PC-3 (cell line): ENCODE measurements at places on chromosomes 4 and X. TPM values are rescaled to one million over a fixed set of nuclear protein-coding genes. Genes with fewer than 3 reads are reported as not detected.
A peak's percentile ranks its signal among the peaks of the same experiment; 100 is the strongest.

GPR82 gene
- total RNA-seq: not detected in 2 replicates

MAGEB17 gene
- 0.58 and 0.87 TPM in 2 replicates for total RNA-seq

TIGD2 gene
- total RNA-seq: 4.2 and 5.4 TPM in 2 replicates

CYLC1 gene
- total RNA-seq: not detected in 2 replicates

LRP2BP gene
- 0.40 and 0.44 TPM in 2 replicates for total RNA-seq

OSTC gene
- total RNA-seq: 47.2 and 49.1 TPM in 2 replicates

WNK3 gene
- total RNA-seq: 0.06 and 0.33 TPM in 2 replicates

SSX3 gene
- not detected in 2 replicates for total RNA-seq

RTL3 gene
- total RNA-seq: not detected in 2 replicates

FAM199X gene
- total RNA-seq: 25.9 and 26.0 TPM in 2 replicates

MAGEA6 gene
- 1.2 and 1.3 TPM in 2 replicates for total RNA-seq

PNMA6F gene
- total RNA-seq: not detected in 2 replicates

PCDH7 gene
- total RNA-seq: 1.8 and 1.9 TPM in 2 replicates

GRCh38 chrX:32871636-32872035 lies 339.7 kb downstream of the DMD start:
- no peaks in the 10 kb centered on the region for H3K36me3 ChIP-seq
- no peak overlapping the region for H3K4me3 ChIP-seq
- no peak overlapping the region for H3K27ac ChIP-seq

GRCh38 chr4:150289198-150289597 lies 211.0 kb downstream of the DCLK2 start:
- no peaks in the 10 kb centered on the region for H3K4me1 ChIP-seq
- no peak for DNase-seq
- H3K27me3 ChIP-seq: no peaks in the 10 kb centered on the region

GRCh38 chrX:103846386-103846785 lies 14.3 kb upstream of the RAB9B start:
- H3K4me3 ChIP-seq: no peak overlapping the region
- H3K4me1 ChIP-seq: peaks cover 8% of the 10 kb centered on the region; the same call in 1 of the 2 replicates
- no peak overlapping the region for H3K27ac ChIP-seq
- no peaks in the 10 kb centered on the region for H3K27me3 ChIP-seq

GRCh38 chr4:7620086-7620813 lies 185.5 kb upstream of the PSAPL1 start:
- no peak for DNase-seq
- H3K27me3 ChIP-seq: no peaks in the 10 kb centered on the region
- no peaks in the 10 kb centered on the region for H3K4me1 ChIP-seq
- no peak overlapping the region for H3K27ac ChIP-seq
- H3K36me3 ChIP-seq: no peaks in the 10 kb centered on the region

GRCh38 chrX:66018585-66019309 lies 21.1 kb downstream of the VSIG4 start:
- H3K36me3 ChIP-seq: no peaks in the 10 kb centered on the region
- H3K4me3 ChIP-seq: no peak overlapping the region
- no peaks in the 10 kb centered on the region for H3K27me3 ChIP-seq
- DNase-seq: no peak

DNA sequence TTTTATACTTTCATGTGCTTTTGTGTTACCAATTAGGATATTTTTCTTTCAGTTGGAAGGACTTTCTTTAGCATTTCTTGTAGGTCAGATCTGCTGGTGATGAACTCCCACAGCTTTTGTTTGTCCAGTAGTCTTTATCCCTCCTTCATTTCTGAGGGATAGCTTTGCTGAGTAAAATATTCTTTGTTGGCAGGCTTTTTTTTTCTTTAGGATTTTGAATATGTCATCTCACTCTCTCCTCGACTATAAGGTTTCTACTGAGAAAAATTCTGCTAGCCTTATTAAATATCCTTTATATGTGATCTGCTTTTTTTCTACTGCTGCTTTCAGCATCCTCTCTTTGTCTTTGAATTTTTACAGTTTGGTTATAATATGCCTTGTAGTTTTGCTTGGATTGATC lies 49.6 kb upstream of the POF1B start:
- no peaks in the 10 kb centered on the region for H3K27me3 ChIP-seq
- H3K27ac ChIP-seq: no peak overlapping the region
- DNase-seq: no peak
- no peaks in the 10 kb centered on the region for H3K4me1 ChIP-seq

- DNase-seq: no peak
- H3K4me1 ChIP-seq: no peaks in the 10 kb centered on the region
- H3K27me3 ChIP-seq: no peaks in the 10 kb centered on the region
- no peak overlapping the region for H3K4me3 ChIP-seq
- H3K36me3 ChIP-seq: no peaks in the 10 kb centered on the region
- H3K27ac ChIP-seq: no peak overlapping the region
Observed at GRCh38 chr4:85152480-85152879, 186.0 kb upstream of the WDFY3 start.

DNA sequence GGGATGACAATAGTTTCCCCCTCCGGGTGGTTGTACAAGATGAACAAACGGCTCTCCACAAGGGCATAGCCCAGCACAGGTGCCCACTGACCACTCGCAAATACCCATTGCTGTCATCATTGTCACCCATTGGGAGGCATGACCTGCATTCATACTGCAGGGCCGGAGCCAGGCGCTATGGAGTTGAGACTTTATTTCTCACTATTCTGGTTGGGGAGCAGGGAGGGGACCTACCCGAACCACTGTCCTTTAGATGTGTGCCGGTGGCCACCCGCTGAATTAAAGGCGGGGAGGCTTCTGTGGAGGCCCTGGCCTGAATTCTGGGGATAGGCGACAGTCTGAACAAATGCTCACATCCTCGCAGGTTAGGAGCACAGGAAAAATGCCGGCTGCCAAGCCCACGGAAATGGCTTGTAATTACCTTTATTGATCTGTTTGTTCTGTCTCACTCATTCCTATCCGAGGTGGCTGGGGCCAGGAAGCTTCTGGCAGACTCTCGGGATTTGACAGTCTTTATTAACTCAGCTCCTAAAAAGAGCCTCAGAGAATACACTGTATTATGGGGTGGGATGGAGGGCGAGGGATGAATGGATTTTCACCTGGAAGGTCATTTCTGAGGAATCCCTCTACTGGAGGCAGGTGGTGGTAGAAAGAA lies 125.1 kb upstream of the PSAPL1 start:
- H3K36me3 ChIP-seq: no peaks in the 10 kb centered on the region
- no peak overlapping the region for H3K4me3 ChIP-seq
- no peaks in the 10 kb centered on the region for H3K27me3 ChIP-seq
- H3K4me1 ChIP-seq: peaks cover 12% of the 10 kb centered on the region
- no peak for DNase-seq
- H3K27ac ChIP-seq: no peak overlapping the region

GRCh38 chr4:133390198-133390855 lies 241.2 kb downstream of the PCDH10 start:
- H3K4me3 ChIP-seq: no peak overlapping the region
- H3K27ac ChIP-seq: no peak overlapping the region
- no peaks in the 10 kb centered on the region for H3K27me3 ChIP-seq
- no peaks in the 10 kb centered on the region for H3K4me1 ChIP-seq
- DNase-seq: no peak

DNA sequence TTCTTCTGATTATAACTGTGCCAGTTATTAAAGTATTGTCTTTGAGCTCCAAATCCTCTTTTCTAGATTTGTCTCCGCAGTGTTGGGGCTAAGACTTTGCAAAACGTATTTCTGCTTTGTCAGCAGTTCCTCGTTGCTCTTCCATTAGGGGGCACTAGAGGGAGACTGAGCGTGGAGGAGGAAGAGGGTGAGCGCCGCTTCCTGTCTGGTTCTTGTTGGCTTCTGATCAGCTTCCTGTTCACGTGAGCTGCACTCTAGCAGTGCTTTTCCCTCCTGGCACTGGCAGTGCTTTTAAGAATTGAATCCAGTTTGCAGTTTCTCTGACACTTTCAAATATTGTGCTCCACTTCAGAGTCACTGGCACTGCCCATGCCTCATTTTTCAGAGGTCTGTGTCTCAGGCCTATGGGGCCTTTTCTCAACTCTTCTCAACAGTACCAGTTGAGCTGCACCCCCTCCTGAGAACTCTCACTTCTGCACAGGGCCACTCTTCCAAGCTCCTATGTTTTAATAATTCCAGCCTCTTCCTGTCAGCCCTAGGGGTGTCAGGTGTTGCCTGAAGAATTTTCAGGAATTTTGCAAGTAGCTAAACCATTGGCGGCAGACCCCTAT lies 54.4 kb upstream of the LCORL start:
- peak; percentile 47 for DNase-seq
- H3K4me1 ChIP-seq: no peaks in the 10 kb centered on the region
- no peaks in the 10 kb centered on the region for H3K36me3 ChIP-seq
- H3K4me3 ChIP-seq: no peak overlapping the region
- peaks cover 47% of the 10 kb centered on the region for H3K27me3 ChIP-seq

DNA sequence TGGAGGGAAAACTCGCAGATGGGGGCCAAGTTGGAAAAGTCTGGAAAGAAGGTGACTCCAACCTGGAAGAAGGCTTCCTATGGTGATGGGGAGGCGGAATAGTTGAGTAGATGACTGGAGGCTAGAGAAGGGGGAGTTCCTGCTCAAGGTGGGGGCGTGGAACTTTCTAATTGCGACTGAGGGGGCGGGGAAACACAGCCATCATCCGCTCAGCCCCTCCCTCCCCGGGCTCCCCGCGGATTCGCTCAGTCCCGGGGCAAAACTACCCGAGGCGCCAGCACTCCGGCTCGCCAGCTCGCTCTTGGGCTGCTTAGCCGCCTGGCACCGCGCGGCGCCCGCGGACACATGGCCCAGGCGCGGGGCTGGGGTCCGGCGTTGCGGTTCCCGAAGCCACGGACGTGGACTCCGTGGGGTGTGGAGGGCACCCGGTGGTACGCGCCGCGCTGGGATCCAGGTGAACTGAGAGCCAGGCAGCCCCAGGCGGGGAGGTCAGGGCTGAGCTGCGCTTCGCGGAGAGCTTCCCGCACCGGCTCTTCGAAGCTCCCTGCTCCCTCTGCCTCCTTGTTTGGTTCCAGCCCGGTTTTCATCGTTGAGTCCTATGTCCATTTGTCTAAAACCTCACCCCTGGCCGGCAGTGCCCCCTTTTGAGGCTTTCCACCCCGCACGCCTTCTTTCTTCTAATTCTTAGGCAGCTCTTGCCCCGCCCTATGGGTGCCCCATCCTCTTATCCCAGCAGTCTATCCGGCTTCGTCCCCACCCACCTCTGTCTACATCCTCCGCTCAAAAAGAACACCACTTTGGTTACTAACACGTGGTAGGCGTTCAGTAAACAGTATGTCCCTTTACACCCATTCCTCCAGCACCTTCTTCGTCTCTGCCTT lies 38.9 kb downstream of the STARD8 start:
- H3K27me3 ChIP-seq: no peaks in the 10 kb centered on the region
- peak overlapping the region; percentile 21 for H3K4me3 ChIP-seq
- H3K4me1 ChIP-seq: no peaks in the 10 kb centered on the region

DNA sequence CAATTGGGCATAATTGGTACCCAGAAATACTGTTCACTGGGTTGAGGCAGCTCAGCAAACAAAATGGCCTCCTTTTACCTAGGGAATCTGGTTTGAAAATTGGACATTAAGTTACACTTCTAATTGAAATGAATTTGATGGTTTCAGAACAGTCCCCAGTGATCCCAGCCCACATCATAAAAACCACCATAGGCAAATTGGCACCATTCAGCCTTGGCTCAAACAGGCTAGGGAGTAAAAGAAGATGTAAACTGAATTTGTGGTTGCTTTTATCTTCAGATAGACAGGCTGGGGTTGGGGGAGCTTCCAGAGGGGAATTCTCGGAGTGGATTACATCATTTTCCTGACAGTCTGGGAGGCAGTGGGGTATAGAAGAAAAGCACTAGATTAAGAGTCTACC lies 576.5 kb downstream of the MID1IP1 start:
- peaks cover 6% of the 10 kb centered on the region; the same call in 1 of the 2 replicates for H3K27me3 ChIP-seq
- no peak overlapping the region for H3K4me3 ChIP-seq
- DNase-seq: no peak
- no peak overlapping the region for H3K27ac ChIP-seq
- H3K36me3 ChIP-seq: no peaks in the 10 kb centered on the region

- H3K27ac ChIP-seq: no peak overlapping the region
- H3K4me3 ChIP-seq: no peak overlapping the region
- DNase-seq: no peak
- no peaks in the 10 kb centered on the region for H3K27me3 ChIP-seq
- no peaks in the 10 kb centered on the region for H3K36me3 ChIP-seq
Observed at GRCh38 chr4:43607400-43607799, 714.9 kb downstream of the GRXCR1 start.

- H3K4me3 ChIP-seq: no peak overlapping the region
- no peak overlapping the region for H3K27ac ChIP-seq
Observed at GRCh38 chr4:44194365-44194764, 254.2 kb downstream of the KCTD8 start.

GRCh38 chr4:147981305-147981704 lies 249.4 kb downstream of the ARHGAP10 start:
- no peak overlapping the region for H3K27ac ChIP-seq
- no peaks in the 10 kb centered on the region for H3K27me3 ChIP-seq
- no peaks in the 10 kb centered on the region for H3K4me1 ChIP-seq
- H3K4me3 ChIP-seq: no peak overlapping the region
- no peak for DNase-seq

- H3K4me3 ChIP-seq: no peak overlapping the region
- no peaks in the 10 kb centered on the region; the same call in 1 of the 2 replicates for H3K36me3 ChIP-seq
- H3K27ac ChIP-seq: no peak overlapping the region
- no peaks in the 10 kb centered on the region for H3K4me1 ChIP-seq
Observed at GRCh38 chr4:64230709-64231310, 178.4 kb downstream of the TECRL start.

GRCh38 chr4:27006646-27007045 lies 146.0 kb downstream of the STIM2 start:
- peaks cover 75% of the 10 kb centered on the region for H3K4me1 ChIP-seq
- DNase-seq: no peak
- H3K4me3 ChIP-seq: peak overlapping the region; percentile 58

DNA sequence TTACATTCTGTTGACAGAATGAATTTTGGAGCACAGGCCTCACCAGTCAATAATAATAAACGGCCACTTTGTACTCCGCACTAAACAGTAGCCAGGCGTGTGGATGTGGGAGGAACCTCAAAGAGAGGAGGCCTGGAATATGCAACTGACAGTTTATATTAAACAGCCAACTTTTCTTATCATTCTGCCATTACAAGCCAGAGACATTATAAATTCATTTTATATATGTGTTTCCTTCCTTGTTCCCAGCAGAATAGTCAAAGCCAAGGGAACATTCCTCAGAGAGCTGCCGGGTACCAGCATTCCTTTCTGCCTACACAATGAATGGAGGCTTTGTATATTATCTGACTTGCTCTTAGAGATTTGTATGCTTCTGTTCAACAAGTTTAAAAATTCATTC lies 436.5 kb upstream of the FTHL17 start:
- H3K27ac ChIP-seq: no peak overlapping the region
- no peaks in the 10 kb centered on the region for H3K4me1 ChIP-seq
- H3K36me3 ChIP-seq: no peaks in the 10 kb centered on the region
- no peaks in the 10 kb centered on the region for H3K27me3 ChIP-seq

DNA sequence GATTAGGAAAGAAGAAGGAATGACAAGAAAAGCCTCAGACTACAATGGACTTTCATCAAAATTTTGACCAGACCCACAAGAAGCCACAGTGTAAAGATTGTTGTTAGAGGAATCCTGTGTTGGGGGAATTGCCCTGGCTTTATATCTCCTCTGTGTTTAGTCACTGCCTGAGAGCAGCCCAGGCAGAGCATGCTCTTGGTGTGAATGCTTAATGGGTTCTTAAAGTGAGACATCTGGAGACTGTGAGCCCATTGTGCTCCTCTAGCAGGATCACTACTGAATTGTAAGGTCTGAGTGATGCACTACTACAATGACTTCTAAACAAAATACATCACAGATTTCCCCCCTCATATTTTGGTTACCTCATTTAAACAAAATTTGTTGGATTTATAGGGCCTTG lies 1860.5 kb upstream of the ADGRL3 start:
- no peak overlapping the region for H3K27ac ChIP-seq
- no peaks in the 10 kb centered on the region for H3K27me3 ChIP-seq
- no peak for DNase-seq
- H3K4me1 ChIP-seq: no peaks in the 10 kb centered on the region
